ENCODE measurements at places on chromosomes 5 and 9. TPM values are rescaled to one million over a fixed set of nuclear protein-coding genes. Genes with fewer than 3 reads are reported as not detected.

DNA sequence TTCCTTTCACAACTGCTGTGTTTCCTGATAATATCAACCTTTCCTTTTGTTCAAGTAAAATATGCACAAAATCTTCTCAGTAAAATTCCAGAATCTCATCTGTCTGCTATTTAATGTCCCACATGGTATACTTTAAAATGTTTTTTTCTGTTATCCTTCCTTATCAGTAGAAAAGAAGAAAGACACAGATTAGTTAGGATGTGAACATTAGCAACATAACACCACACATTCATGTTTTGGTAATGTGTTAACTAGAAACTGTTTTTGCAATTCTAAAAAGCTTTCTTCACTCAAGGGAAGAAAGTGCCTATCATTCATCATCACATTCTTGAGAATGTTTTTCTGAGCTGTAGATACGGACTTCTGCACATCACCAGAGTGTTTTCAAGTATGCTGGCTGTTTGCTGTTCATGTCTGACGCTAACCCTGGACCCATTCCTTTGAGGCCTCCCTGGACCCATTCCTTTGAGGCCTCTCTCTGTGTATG, 10.5 kb upstream of the ARSB start:
- DNase-seq: no peak
- H3K27me3 ChIP-seq: no peaks in the 10 kb centered on the region
- no peaks in the 10 kb centered on the region for H3K36me3 ChIP-seq
- no peak overlapping the region for H3K27ac ChIP-seq

- no peaks in the 10 kb centered on the region for H3K27me3 ChIP-seq
- no peak overlapping the region for H3K4me3 ChIP-seq
- peaks cover 11% of the 10 kb centered on the region for H3K4me1 ChIP-seq
- H3K36me3 ChIP-seq: no peaks in the 10 kb centered on the region
- peak overlapping the region; percentile 57 for H3K27ac ChIP-seq
- DNase-seq: no peak
Observed at GRCh38 chr5:143649937-143650621, 161.9 kb upstream of the HMHB1 start.

GRCh38 chr9:37221489-37222106, 101.2 kb downstream of the ZCCHC7 start:
- no peak overlapping the region for H3K4me3 ChIP-seq
- DNase-seq: no peak
- H3K4me1 ChIP-seq: no peaks in the 10 kb centered on the region
- no peak overlapping the region for H3K27ac ChIP-seq
- no peaks in the 10 kb centered on the region for H3K27me3 ChIP-seq

DNA sequence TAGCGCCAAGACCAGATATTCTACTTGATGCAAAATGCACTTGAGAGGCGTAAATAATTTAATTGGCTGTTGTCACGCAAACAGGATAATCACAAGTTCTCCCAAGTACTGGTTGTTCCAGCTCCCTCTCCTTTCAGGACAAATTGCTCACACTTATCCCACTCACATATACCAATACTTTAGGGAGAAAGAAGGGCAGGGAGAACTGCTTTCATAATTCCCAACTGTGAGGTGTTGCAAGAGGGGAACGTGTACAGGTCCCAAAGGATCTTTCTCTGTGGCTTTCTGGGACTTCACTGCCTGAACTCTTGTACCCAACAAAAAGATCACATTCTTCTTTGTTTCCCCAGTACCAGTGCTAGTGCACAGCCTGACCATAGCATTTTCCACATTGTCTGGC, 21.5 kb upstream of the TGFBI start:
- H3K4me3 ChIP-seq: no peak overlapping the region
- H3K27me3 ChIP-seq: no peaks in the 10 kb centered on the region
- H3K36me3 ChIP-seq: no peaks in the 10 kb centered on the region
- no peak for DNase-seq
- H3K27ac ChIP-seq: peak overlapping the region; percentile 69

DNA sequence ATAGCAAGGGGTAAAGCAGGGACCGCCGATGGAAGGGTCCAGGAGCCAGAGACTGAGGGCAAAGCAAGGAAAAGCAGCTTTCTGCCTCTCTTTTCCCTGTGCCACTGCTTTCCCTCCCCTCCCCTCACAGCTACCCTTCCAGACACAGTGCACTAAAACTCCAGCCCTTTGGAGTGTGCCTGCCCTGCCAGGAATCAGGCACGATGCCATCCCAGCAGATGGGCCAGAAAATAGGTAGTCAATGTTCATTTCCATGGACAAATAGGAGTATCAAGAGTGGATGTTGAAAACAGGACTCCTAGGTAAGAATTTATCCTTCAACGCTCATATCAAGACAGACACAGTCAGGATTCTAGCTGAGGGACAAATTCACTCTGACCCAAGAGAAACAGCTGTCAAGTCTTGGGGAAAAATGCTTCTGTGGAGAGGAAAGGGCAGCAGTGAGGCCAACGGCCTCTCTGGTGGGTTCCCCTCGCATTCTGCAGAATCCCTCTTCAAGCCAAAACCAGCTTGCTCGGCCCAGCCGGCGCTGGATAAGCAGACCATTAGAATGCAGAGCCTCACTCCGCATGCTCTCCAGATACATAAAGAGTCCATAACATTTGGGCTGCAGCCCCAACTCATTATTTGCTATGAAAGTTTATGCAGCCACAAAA, 138.0 kb downstream of the CAAP1 start:
- H3K4me3 ChIP-seq: no peak overlapping the region
- DNase-seq: no peak
- H3K27me3 ChIP-seq: no peaks in the 10 kb centered on the region

- H3K4me3 ChIP-seq: no peak overlapping the region
- H3K36me3 ChIP-seq: no peaks in the 10 kb centered on the region
- no peaks in the 10 kb centered on the region for H3K27me3 ChIP-seq
- H3K27ac ChIP-seq: no peak overlapping the region
- no peaks in the 10 kb centered on the region for H3K4me1 ChIP-seq
Observed at GRCh38 chr5:180421672-180422071, 68.5 kb upstream of the GFPT2 start.

- no peaks in the 10 kb centered on the region for H3K27me3 ChIP-seq
- peak overlapping the region; percentile 43 for H3K4me3 ChIP-seq
- no peak overlapping the region for H3K27ac ChIP-seq
Observed at GRCh38 chr9:106287731-106288130, 575.2 kb upstream of the ZNF462 start.

- no peaks in the 10 kb centered on the region for H3K36me3 ChIP-seq
- peaks cover 34% of the 10 kb centered on the region for H3K27me3 ChIP-seq
- no peak overlapping the region for H3K27ac ChIP-seq
Observed at GRCh38 chr9:135181336-135181735, 93.9 kb downstream of the OLFM1 start.

- DNase-seq: no peak
- H3K27me3 ChIP-seq: no peaks in the 10 kb centered on the region
- no peaks in the 10 kb centered on the region for H3K36me3 ChIP-seq
- no peak overlapping the region for H3K4me3 ChIP-seq
Observed at GRCh38 chr5:105817416-105817815, 1853.3 kb downstream of the EFNA5 start.

GRCh38 chr9:20012232-20012631, 223.4 kb upstream of the SLC24A2 start:
- H3K4me3 ChIP-seq: no peak overlapping the region
- no peak overlapping the region for H3K27ac ChIP-seq
- H3K27me3 ChIP-seq: no peaks in the 10 kb centered on the region
- no peaks in the 10 kb centered on the region for H3K36me3 ChIP-seq
- no peak for DNase-seq

DNA sequence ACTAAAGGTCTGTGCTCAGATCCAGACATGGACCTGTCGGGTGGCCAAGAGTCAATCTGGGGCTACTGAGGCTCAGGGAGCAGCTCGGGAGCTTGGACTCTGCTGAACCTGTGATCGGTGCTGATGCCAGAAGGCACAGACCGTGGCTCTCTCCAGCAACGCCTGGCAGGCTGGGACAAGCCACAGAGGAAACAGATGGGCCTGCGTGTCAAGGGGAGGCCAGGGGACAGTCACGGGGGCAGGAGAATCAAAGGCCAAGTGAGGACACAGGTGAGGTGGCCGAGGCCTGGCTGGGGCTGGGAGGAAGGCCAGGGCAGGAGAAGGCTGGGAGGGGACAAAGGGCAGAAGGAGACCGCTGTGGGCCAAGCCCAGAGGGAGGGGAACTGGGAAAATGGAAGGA, 43.4 kb downstream of the EPB41L4B start:
- peaks cover 4% of the 10 kb centered on the region for H3K4me1 ChIP-seq
- no peaks in the 10 kb centered on the region for H3K27me3 ChIP-seq
- H3K27ac ChIP-seq: no peak overlapping the region
- no peaks in the 10 kb centered on the region for H3K36me3 ChIP-seq
- no peak for DNase-seq

GRCh38 chr5:10501554-10502075, 59.9 kb downstream of the ROPN1L start:
- H3K4me1 ChIP-seq: no peaks in the 10 kb centered on the region
- no peaks in the 10 kb centered on the region for H3K36me3 ChIP-seq
- no peaks in the 10 kb centered on the region for H3K27me3 ChIP-seq
- no peak overlapping the region for H3K27ac ChIP-seq

GRCh38 chr9:120001536-120001935, 578.4 kb downstream of the CDK5RAP2 start:
- no peaks in the 10 kb centered on the region for H3K4me1 ChIP-seq
- no peak overlapping the region for H3K4me3 ChIP-seq
- no peak overlapping the region for H3K27ac ChIP-seq
- no peaks in the 10 kb centered on the region for H3K36me3 ChIP-seq
- no peak for DNase-seq

DNA sequence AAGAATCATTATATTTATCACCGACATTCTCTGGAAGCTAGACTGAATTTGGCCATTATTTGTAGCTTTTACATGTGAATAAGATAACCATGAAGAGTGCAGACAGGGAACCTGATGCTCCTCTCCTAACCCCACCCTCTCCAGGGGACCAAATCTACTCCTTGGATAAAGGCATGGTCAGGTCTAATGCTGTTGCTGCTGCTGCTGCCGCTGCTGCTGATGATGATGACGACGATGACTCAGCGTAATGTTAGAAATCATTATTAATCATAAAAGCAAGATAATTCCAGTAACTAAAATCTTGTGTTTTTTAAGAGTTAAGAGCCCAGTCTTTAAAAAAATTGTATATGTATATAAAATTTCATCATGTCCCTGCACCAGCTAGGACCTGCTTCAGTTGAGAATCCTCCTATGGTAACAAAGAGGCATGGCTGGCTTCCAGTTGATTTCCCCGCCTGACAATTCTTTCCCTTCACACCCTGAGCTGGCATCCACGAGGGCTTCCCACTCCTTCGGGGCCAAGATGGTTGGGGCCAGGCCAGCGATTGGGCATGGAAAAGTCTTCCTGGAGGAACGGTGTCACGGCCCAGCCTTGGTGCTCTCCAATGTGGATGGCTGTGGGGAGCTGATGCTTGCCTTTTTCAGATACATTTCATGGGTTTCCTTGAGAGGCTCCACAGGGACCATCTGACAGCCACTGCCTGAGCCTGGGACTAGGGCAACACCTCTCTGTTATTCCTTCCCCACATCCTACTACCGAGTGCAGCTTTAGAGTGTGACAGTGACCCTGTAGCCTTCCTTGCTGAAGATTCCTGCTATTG, 400.0 kb downstream of the CTNND2 start:
- no peaks in the 10 kb centered on the region for H3K27me3 ChIP-seq
- no peaks in the 10 kb centered on the region for H3K36me3 ChIP-seq

DNA sequence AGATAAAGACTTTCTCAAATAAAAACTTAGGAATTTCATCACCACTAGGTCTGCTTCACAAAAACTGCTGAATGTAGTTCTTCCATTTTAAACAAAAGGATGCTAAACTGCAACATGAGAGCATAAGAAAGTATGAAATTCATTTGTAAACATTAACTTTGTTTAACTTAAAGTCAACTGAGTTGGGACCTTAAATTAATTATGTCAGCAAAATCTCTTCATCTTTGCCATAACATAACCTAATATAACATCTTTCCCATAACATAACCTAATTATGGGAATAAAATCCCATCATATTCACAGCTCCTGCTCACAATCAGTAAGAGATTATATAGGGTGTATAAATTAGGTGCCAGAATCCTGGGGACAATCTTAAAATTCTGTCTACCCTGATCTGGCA, 78.8 kb upstream of the PCSK5 start:
- no peak overlapping the region for H3K4me3 ChIP-seq
- no peaks in the 10 kb centered on the region for H3K27me3 ChIP-seq
- H3K36me3 ChIP-seq: no peaks in the 10 kb centered on the region
- H3K27ac ChIP-seq: no peak overlapping the region

DNA sequence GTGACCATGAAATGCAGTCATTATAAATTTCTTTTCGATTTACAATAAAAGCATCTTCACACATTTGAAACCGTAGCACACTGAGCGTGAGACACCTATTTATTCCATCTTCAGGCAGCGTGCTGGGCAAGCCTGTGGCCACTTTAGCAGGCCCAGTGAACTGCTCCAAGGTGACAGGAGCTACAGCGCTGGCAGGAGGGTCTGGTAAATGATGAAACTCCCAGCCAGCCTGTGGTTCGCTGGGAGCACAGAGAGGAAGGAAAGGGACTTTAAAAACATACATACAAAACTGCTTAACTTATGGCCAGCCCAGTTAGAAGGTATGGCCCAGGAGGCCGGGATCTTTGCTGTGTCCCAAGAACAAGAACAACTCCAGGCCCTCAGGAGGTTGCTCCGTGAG, 5.1 kb downstream of the RAPGEF1 start:
- no peaks in the 10 kb centered on the region for H3K27me3 ChIP-seq
- DNase-seq: no peak
- peaks cover 85% of the 10 kb centered on the region for H3K4me1 ChIP-seq
- peak overlapping the region; percentile 19 for H3K27ac ChIP-seq
- H3K36me3 ChIP-seq: no peaks in the 10 kb centered on the region

MYO10 gene
- total RNA-seq: 83.2 TPM

SH3TC2 gene
- 7.2 TPM for total RNA-seq

FOXD4L4 gene
- total RNA-seq: not detected

FOXI1 gene
- total RNA-seq: 3.6 TPM

Data from suprapubic skin (tissue), 4 donors.